DND-41 (cell line): ENCODE measurements at places on chromosomes 12 and 14.

- DNase-seq: no peak
Measured at GRCh38 chr12:104858611-104859543, 99.2 kb downstream of the SLC41A2 start.

- no peak for DNase-seq
Measured at GRCh38 chr14:96502621-96503305, 581 bp downstream of the PAPOLA start.

GRCh38 chr14:101226603-101227425 lies 323.3 kb upstream of the RTL1 start:
- peak; percentile 61 for DNase-seq

GRCh38 chr12:6438345-6438744 lies 6.4 kb upstream of the CD27 start:
- DNase-seq: no peak

DNA sequence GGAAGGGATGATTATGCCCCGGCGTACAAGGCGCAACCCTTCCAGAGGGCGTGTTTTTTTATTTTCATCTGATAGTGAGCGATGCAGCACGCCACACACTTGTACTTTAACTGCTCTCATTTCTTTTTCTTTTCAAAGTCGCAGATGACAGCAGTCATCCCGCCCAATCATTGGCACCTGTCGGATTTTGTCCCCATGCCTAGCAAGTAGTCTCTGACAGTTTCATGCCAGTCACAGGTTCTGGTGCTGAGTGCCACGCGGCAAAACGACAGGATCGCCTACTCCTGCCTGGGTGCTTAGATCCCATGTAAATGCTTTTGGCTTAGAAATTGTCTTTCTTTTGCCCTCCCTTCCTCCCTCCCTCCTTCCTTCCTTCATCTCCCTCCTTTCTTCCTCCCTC lies 117.7 kb downstream of the GLT1D1 start:
- DNase-seq: no peak

DNA sequence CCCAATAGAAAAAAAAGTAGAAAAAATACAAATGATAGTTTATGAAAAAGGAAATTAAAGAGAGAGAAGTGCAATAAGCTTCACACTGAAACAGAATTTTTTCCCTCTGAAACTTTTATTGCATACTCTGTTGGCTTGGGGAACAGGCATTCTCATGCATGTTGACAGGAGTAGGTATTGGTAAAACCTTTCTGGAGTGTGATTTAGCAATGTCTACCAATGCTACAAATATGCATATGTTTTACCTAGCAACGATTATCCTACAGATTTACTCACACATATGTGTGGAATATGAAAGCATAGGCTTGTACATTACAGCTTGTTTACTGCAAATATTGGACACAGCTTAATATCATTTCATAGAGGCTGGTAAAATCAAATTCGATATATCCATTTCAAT lies 125.7 kb upstream of the MYF6 start:
- no peak for DNase-seq

GRCh38 chr12:10293570-10294227 lies 14.0 kb upstream of the KLRD1 start:
- DNase-seq: no peak

DNA sequence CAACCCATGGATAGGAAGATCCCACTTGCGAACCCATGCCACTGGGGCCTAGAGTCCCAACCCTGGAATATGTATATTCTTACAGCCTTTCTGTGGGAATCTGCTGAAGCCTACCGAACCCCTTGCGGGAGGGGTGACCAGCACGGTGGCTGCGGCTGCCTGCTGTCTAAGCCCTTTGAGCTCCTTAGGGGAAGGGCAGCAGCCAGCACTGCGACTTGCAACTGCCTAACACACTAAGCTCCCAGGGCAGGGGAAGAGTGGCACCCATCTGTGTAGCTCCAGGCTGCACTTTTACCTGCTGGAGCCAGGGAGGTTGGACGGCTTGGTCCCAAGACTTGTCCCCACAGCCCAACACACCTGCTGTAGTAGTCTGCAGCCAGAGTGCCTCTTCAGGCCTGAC lies 1968.7 kb upstream of the FLRT2 start:
- DNase-seq: no peak

GRCh38 chr12:54082397-54082892 lies 28.8 kb downstream of the HOXC4 start:
- peak; percentile 70 for DNase-seq

DNA sequence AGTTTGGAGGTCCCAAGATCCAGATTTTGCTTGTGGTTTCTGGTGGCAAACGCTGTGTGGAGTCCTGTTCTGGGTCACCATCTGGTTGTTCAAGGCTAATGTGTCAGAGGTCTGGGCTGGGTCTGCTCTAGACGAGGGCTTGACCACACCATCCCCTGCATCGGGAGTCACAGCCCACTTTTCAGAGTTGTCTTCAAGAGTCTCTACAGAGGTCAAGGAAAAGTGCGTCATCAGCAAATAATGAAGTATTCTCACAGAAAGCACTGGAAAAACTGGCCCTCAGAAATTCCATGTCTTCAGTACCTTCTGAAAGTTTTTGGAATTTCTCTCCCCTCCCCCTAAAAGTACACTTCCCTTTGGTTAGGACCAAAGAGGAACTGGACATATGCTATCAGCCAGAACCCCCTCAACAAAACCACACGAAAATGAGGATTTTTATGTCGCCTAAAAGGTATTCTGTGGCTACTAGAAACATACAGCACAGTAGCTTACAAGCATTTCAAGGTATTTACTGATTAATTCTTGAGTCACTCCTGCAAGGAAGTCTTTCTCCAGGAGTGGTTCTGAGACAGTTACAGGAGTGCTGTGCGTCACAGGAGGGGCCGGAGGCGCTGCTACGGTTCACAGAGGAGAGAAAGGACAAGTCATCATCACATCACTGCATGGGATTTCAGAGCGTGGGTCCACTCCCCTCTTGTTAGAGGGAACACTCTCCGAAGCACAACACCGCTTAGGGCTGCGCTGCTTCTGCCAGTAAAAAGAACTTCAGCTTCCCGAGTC lies 35.4 kb downstream of the RAD52 start:
- no peak for DNase-seq

DNA sequence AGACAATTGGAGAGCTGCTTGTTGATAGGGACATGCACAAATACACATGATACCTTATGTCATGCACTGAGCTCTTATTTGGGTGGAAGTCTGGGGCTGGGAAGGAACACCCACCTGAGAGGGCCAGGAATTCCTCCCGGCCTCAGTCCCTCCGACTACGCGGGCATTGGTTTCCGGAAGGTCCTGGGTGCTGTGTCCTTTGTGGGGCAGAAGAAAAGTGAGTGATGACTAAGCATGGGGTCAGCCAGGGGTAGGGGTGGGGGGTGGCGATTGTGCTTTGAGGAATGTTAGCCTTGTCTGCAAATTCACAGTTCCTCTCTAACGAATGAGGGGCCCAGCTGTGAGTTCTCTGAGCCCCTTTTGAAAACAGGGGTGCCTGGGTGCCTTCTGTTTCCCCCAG lies 798 bp downstream of the CELA1 start:
- no peak for DNase-seq

GRCh38 chr14:20730891-20731290 lies 14.8 kb upstream of the EDDM3A start:
- no peak for DNase-seq

- no peak for DNase-seq
Measured at GRCh38 chr12:62977883-62978282, 42.9 kb upstream of the PPM1H start.

GRCh38 chr12:119592232-119592631 lies 1.3 kb upstream of the TMEM233 start:
- no peak for DNase-seq

GRCh38 chr12:45732250-45732649 lies 2.7 kb downstream of the ARID2 start:
- DNase-seq: peak; percentile 43

DNA sequence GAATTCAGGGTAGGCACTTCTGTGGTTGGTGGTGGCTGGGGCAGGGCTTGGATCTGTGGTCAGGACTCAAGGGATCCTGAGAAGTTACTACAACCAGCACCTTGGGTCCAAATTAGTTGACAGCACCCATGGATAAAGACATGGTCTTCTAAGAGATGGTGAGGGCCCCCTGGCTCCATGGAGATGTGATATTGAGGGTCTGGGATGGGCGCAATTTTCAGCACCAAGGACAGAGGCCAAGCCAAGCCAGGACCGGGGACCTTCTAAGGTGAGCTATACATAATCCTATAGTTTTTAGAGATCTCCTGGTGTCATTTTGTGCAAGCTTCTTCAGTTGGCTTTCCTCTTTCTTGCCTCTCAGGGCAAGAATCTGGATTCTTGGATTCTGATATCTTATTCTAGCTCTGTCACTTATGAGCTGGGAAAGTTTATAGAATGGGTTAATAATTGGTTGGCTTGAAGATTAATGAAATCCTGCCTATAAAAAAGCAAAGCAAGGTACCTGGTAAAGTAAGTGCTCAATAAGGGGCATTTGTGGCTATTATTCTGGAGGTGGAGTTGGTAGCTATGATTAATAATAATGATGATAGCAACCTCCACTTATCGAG lies 130.1 kb upstream of the LHX5 start:
- peak; percentile 55 for DNase-seq

- DNase-seq: no peak
Measured at GRCh38 chr14:91341751-91342154, 75.9 kb downstream of the CCDC88C start.

DNA sequence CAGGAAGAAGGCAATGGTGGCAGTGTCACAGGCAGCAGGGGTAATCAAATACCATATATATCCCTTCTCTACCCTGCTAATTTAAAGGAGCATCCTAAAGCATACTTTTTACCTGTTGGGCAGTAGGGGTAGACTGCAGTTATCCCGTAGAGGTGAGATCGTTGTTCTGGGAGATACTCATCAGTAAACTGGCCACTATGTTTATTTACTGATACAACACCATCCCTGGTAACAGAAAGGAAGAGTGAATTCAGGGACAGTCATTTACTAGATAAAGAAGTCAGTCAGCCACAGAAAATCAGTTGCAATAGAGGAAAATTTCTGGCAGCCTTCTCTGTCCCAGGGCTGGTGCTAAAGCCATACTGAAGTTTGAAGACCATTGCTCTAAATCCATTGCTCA lies 16.3 kb downstream of the RTRAF start:
- DNase-seq: no peak

DNA sequence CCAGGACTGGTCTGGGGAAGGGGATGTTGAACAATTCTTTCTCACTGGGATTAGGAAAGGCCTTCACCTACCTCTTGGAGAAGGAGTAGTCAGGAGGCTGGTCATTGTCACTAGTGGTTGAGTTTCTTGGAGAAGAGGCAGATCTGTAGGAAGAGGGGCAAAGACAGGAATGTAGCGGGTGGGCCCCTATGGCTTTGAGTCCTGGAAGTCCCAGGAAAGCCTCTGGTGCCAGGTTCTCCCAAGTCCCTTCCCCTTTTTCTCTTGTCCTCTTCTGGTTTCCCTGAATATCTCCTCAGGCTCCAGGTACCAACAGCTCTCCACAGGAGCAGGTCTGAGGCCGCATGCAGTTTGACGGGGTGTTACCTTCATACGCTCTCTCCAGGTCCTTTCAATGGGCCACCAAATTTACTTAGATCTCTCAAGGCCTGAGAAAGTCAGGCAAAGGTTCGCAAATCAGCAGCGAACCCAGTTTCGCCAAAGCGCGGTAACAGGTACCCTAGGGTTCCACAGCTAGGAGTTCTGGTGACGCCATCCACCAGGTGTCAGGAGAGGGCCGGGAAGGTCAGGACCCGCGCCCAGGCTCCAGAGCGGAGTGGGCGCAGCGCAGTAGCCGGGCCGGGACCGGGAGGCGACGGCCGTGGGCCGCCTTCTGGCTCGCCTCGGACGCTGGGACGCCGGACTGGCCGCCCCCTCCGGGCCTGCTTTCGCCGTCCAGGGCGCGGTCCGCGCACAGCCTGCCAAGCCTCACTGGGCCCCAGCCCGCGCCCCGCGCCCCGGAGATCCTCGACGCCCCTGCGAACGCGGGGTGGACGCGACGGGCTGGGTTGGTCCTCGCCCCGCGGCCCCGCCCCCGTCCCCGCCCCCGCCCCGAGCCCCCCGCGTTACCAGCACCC lies 795 bp downstream of the SMAGP start:
- DNase-seq: peak; percentile 64

DNA sequence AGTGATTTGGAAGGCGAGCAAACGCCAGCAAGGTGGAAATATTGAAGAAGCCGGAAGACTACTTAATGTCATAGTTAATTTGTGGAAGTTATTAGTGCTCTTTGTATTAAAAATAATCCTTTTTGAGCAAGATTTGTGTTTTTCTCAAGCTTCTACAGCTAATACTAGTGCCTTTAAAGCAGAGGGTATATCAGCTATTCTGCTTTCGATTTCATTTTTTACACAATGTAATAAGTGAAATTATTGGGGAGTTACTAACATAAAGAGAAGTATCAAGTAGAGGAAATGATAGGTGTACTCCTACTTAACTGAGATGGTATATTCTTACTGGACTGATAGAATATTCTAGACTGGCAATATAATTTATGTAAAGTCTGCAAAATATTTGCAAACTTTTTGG lies 392.4 kb upstream of the DCN start:
- DNase-seq: no peak

DNA sequence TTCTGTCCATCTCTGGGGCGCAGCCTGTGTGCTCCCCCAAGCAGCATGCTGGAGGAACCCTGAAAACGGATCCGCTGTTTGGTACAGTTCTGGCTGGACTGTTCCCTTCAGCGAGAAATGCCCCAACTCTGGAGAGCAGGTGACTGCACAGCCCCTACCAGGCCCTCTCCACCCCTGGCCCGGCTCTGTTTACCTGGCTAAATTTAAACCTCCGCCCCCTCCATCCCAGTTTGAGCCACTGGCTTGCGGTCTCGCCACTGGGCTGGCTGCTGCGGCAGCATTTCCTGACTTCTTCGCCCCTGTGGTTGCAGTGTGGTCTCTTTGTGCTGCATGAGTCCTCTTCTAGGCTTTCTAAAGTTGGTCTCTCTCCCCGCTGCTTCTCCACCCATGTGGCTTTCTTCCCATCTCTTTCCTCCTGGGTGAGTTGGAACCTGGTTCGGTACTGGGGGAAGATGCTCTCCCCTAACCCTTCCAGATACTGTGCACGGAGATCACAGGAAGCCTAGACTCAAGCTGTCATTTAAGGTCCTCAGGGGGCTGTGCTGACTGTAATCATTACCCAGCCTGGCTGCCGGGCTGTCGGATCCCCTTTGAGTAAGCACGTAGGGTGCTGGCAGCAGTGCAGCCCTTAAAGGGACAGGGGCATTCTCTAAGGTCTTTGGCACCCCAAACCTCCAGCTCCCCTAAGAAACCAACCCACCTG lies 60.6 kb downstream of the FBXL14 start:
- peak; percentile 38 for DNase-seq

- no peak for DNase-seq
Measured at GRCh38 chr12:108585864-108586263, 12.0 kb downstream of the TMEM119 start.

- DNase-seq: no peak
Measured at GRCh38 chr12:46874642-46875041, 48.8 kb upstream of the SLC38A4 start.

- no peak for DNase-seq
Measured at GRCh38 chr12:31002361-31002725, 71.3 kb upstream of the DDX11 start.

DNA sequence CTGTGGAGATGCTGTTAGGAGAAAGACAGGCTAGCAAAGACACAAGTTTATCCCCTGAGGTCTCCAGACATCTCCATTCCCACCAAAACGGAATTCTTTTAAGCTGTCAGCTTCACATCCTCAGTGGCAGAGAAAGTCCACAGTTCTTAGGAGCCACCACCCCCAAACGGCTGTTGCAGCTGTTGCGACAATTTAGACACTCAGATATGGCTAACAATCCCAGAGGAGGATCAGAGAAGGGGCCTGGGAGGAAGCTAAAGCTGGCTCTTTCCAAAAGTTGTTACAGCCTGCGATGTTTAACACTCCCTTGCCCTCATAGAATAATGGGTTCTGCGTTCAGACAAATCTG lies 1.9 kb upstream of the ATP5MC2 start:
- DNase-seq: no peak

- peak; percentile 55 for DNase-seq
Measured at GRCh38 chr12:24902511-24903328, 46.2 kb downstream of the BCAT1 start.
